CD4-positive, alpha-beta T cell treated with Interferon gamma for 1 hour (primary cell): ENCODE measurements at places on chromosomes 5 and 9.

- no peak for DNase-seq
These were observed 380.1 kb upstream of the TUSC1 start for GRCh38 chr9:26058111-26058895.

DNA sequence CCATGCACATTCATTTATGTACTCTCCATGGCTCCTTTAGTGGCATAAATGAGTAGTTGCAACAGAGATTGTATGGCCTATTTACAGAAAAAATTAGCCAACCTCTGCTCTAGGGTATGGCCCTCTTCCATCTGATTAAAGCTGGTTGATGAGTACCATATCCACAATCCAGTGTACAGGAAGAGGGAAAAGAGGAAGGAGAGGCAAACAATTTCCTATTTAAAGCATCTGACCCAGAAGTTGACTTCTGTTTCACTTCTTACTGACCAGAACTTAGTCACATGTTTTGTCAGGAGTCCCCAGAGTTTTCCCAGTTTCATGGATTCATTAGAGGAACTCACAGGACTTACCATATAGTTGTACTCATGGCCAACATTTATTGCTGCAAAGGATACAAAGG lies 68.6 kb upstream of the STARD4 start:
- DNase-seq = no peak

- DNase-seq = no peak
These were observed 209.3 kb upstream of the PPP1R2B start for GRCh38 chr5:156640691-156641241.

DNA sequence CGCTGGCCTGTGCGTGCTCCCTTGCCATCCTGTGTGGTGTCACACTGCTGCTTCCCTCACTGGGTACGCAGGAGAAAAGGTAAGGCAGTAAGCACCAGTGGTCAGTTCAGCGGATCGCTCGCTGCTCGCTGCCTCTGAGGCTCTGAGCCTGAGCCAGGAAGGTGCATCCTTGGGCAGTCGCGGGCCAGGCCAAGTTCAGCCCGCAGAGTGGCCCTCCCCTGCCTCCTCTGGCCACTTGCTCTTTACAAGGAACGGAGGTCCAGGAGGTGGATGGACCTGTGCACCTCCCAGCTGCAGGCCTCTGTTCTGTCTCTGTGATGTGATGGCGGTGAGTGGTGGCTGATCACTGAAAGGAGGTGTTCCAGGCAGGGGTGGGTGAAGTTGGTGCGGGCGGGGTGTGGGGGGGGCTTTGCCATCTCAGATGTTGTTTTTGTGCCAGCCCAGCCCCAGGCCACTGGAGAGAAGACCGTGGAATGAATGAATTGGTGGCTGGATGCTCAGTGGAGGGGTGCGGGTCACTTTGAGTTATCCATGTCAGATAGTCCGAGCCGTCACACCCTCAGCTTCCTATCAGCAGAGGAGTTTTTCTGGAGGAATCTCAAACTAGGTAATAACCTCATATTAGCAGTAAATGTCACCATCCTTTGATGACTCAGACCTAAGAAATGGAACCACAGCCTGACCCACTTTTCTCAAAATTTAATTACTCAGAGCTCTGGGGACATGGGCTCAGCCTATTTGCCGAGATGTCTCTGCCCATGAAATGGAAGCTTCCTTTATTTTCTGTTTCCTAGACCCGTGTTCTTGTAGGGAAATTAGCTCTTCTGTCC lies 7.3 kb downstream of the COL5A1 start:
- DNase-seq = no peak

DNA sequence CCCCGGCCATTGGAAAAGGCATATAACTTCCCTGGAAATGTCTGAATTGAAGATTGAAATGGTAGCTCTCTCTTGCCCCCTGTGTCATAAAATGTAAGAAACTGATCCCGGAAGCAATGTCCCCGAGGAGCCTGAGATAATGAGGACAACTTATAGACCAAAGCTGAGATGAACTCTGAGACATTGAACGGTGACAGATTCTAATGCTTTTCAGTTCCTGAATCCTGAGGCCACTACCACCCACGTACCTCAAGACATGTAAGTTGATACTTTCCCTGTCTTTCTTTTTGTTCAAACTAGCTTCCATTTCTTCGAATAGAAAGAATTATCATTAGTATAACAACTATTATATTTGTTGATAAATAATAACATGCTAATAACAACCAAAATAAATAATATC lies 51.0 kb downstream of the KIF4B start:
- DNase-seq = no peak

DNA sequence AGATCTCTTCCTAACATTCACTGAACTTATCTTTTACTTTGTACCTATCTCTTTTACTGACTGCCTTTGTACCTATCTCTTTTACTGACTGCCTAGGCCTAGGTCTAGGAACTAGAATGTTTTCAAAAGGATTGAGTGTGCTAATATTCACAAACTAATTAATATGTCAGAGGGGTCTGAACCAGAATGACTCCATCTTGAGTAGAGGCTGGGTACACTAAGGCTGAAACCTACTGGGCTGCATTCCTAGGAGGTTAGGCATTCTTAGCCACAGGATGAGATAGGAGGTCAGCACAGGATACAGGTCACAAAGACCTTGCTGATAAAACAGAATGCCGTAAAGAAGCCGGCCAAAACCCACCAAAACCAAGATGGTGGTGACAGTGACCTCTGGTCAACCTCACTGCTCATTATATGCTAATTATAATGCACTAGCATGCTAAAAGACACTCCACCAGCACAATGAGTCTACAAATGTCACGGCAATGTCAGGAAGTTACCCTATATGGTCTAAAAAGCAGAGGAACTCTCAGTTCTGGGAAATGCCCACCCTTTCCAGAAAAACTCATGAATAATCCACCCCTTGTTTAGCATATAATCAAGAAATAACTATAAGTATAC lies 2.5 kb upstream of the RHOBTB3 start:
- no peak for DNase-seq

- no peak for DNase-seq
These were observed 50.6 kb downstream of the LHX2 start for GRCh38 chr9:124062172-124062571.

DNA sequence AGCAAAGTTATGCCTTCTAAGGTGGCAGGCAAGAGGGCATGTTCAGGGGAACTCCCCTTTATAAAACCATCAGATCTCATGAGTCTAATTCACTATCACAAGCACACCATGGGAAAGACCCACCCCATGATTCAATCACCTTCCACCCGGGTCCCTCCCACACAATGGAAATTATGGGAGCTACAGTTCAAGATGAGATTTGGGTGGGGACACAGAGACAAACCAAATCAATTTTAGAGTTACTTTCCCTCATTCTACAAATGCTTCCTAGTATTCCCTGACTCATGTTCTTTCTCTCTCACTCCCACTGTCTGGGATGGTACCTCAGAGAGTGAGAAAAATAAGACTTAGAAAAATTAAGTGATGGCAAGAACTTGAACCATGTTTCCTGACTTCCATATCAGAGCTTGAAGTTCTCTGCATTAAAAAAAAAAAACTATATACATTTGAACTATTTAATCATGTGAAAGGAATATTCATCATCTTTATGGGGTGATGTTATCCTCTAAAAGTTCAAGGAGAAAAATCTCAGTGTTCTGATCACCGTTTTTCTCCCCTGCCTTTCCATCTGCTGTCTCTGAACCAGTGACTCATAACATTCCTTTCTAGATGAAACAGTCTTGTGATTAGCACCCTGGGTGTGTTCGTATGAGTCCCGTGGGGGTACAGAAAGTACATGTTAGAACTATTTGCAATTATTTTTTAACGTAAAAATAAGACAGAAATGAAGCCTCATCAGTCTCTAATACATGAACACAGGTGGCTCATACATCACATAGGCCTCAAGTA lies 282.9 kb downstream of the SLF1 start:
- DNase-seq = no peak

DNA sequence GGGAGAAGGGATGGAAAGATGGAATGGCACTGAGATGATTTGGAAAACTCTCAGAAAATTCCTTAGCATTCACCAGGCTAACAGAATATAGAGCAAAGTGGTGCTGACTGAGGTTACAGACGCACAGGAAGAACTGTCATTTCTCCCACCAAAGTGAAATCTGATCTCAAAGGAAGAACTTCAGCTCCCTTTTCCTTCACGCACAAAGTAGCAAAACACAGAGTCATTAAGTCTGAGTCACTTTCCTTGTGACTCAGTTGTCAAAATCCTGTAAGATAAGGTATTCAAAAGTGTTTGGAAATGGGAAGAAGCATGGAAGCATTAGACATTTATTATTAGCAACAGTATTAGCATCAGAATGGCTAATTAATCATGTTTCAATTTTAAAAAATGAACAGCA lies 11.7 kb downstream of the MPDZ start:
- DNase-seq = no peak

DNA sequence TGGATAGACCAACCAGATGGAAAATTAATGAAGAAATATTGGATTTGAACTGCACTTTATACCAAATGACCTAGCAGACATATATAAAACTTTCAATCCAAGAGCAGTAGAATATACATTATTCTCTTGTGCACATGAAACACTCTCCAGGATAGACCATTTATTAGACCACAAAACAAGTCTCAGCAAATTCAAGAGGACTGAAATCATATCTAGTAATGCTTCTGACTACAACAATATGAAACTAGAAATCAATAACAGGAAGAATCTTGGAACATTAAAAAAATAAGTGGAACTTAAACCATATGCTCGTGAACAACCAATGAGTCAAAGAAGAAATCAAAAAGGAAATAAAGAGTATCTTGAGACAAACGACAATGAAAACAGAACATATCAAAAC lies 150.0 kb upstream of the CD180 start:
- DNase-seq = no peak

DNA sequence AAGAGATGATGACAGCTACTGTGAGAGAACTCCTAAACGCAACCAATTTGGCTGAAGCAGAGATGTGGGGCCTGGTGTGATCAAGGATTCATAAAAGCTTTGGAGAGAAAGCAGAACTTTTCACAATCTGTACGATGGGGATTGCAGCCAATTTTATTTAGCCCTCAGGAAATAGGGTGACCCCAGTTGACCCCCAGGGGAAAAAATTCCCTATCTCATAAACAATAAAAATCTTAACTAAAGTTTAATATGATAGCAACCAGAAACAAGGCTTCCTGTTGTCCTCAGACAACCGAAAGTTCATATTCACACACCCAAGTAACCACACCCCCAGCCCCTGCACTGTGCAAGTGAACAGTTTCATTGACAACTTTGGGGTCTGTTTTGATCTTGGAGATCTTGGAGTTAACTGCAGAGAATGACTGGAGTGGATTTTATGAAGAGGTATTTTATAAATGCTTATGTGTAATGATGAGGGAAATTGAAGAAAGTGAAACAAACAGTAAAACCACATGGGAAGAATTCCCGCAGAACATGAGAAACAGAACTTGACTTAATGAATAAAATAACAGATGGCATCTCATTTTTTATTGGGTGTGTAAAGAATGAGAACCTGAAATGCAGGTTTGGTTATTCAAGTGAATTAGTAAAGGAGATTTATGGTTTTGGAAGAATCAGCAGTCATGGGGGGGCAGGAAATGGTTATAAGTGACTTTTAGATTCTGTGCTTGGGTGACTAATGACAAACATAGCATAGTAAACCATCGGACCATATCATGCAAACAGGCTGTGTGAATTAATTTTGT lies 94.5 kb downstream of the PDE4D start:
- no peak for DNase-seq

- no peak for DNase-seq
These were observed 36.9 kb upstream of the ANGPTL2 start for GRCh38 chr9:127159325-127159801.

GRCh38 chr5:166045961-166046360 lies 2245.5 kb upstream of the WWC1 start:
- DNase-seq = no peak

DNA sequence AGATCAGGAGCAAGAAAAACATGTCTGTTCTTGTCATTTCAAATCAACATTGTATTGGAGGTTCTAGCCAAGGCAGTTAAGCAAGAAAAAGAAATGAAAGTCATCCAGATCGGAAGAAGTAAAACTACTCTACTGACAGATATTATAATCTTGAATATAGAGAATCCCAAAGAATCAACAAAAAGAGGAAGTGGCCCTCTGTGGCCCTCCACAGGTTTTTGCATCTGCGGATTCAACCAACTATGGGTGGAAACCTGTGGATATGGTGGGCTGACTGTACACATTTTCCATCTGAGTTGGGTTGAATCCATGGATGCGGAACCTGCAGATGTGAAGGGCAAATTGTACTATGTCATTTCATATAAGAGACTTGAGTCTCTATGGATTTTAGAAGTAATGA lies 35.1 kb downstream of the GAS1 start:
- no peak for DNase-seq

GRCh38 chr5:156879665-156880285 lies 29.7 kb downstream of the PPP1R2B start:
- DNase-seq = no peak

DNA sequence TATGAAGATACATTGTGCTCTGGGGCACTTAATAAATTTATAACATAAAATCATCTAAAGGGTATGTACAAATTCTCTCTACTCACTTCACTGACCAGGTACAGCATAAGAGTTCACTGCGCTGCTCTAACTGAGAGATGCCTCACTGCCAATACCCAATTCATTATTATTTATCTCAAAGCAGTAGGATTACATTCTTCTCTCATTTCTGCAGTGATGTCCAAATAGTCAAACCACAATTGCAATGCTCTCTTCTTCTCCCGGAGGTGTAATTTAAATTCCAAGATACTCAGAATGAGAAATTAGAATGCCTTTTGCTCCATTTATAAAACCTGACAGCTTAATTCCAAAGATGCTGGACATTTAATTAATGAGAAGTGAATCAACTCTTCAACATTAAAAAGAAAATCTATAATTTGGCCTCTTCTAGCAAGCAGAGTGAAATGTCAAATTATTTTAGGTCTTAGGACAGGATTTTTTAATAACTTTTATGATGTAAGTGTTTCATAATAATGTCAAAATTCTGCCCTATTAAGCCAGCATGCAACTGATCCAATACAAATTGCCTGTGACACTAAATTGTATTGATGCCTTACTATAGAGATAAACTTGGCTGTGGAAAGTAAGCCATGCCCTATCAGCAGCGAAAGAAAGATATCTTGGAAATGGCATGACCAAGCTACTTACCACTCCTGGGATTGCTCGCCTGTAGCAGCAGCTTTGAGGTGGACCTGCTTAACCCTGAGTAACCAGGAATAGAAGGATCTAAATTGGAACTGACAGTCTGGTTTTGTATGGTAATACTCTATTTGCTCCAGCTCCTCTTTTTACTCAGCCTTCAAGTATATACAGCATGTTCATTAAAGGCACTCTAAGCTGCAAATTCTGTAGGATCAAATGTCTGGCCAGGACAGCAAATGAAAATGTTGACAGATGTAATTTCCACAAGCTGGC lies 374.2 kb upstream of the TYRP1 start:
- DNase-seq = no peak

GRCh38 chr9:80158554-80159170 lies 586.9 kb downstream of the TLE4 start:
- no peak for DNase-seq

DNA sequence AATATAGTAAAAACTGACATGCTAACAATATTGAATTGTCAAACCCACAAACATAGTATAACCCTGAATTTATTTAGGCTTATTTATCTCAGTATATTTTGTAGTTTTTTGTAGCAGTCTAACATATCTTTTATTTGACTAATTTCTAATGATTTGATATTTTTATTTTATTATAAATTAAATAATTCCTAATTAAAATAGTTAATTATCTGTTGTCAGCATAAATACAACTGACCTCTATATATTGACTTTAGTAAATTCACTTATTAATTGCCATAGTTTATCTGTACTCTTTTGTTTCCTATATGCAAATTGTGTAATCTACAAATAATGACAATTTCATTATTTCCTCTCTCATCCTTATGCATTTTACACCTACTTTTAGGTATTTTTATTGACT lies 215.1 kb upstream of the KIF2A start:
- no peak for DNase-seq

- no peak for DNase-seq
These were observed 152.8 kb downstream of the PRELID2 start for GRCh38 chr5:145682197-145682899.
